ENCODE measurements at places on chromosomes 2 and 18.

GRCh38 chr18:57095884-57096283 is 51.0 kb upstream of the BOD1L2 start:
- no peak for DNase-seq

DNA sequence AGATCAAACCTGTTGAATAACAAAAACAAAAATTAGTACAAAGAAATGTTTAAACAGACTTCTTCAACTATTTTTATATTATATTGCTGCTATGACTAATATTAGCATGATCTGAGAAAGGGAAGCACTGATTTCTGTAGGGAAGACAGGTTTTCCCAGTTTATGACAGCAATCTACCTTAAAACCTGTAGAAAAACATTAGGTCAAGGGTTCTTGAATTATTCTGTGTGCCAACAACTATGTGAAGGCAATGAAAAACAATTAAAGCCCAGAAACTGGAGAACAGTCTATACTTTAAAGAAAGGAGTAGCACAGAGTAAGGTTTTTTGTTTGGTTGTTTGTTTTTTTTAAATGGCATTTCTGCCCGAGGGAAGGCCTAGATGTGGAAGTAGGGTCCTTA is 23.3 kb downstream of the PUM2 start:
- no peak for DNase-seq

GRCh38 chr2:158116936-158117335 is 15.3 kb downstream of the UPP2 start:
- DNase-seq: no peak

- no peak for DNase-seq
Measured at GRCh38 chr2:180343528-180344345, 336.6 kb upstream of the CWC22 start.

DNA sequence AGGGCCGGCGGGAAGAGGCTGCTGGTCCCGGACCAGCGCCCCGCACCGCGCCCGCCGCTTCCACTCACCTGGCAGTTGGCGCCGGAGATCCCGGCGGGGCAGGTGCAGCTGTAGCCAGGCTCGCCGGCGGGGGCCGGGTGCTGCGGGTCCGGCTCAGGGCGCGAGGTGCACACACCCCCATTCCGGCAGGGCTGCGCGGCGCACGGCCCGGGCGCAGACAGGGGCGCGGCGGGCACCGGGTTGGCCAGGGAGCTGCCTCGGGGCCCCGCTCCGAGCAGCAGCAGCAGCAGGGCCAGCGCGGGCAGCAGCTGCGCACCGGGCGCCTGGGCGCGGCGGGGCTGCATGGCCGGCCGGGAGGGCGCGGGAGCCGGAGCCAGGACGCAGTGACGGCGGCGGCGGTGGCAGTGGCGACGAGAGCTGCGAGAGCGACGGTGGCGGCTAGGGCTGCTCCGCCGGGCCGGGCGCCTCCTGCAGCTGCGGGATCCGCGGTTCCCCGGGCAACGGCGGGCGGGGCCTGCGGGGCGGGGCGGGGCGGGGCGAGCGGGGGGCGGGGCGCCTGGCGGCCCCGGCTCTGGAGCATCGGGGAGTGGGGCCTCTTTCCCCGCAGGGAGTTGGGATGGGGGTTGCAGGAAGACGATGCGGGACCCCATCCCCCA is at the start of gene DNER:
DNER (minus strand) TSS at position 476 of the 656 bp plus-strand sequence; CDS start at position 344, 132 bp downstream.
- DNase-seq: no peak

GRCh38 chr2:226835420-226835795 is 446 bp upstream of the RHBDD1 start:
- DNase-seq: peak; percentile 9

DNA sequence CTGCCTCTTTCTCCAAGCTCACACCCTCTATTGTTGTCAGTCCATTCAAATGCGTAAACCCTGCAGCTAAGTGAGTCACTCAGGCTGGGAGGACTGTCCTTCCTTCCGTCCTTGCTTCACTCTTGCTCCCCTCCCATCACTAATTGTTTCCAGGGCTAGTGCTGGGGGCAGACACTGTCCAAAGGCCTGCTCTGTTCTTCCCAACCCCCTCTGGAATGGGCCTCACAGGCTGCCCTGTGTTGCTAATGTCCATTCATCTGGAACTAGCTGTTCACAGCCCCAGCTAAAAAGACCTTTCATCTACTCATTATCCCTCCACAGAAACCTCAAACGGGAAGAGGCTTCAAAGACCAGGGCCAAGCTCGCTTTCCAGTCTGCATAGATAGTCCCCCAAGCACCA is 31.9 kb upstream of the NRP2 start:
- no peak for DNase-seq

DNA sequence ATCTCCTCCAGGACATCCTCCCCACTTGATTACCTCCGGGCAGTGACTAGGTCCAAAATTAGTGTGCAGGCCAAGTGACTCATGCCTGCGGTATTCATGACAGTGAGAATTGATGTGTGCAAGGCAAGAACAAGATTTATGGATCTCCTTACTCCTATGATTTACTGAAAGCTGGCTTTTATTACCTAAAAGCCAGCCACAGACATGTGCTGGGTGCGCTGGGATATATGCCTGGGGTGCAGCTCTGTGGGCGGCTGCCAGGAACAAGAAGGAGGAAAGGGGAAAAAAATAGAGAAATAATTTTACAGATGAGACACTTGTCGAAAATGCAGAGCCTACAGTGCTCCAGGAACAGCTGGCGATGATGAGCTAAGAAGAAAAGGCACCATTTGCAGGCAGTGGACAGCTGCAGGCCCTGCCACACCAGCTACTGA is 359.3 kb downstream of the CMPK2 start:
- no peak for DNase-seq

- no peak for DNase-seq
Measured at GRCh38 chr2:9032536-9033255, 29.2 kb upstream of the MBOAT2 start.

- no peak for DNase-seq
Measured at GRCh38 chr18:74654638-74655037, 57.0 kb downstream of the ZNF407 start.

- no peak for DNase-seq
Measured at GRCh38 chr2:85577386-85578242, at the start of gene VAMP8. Gene VAMP8, plus strand, starts transcription at chr2:85577586. Its CDS starts 61 bp downstream, at chr2:85577647.

DNA sequence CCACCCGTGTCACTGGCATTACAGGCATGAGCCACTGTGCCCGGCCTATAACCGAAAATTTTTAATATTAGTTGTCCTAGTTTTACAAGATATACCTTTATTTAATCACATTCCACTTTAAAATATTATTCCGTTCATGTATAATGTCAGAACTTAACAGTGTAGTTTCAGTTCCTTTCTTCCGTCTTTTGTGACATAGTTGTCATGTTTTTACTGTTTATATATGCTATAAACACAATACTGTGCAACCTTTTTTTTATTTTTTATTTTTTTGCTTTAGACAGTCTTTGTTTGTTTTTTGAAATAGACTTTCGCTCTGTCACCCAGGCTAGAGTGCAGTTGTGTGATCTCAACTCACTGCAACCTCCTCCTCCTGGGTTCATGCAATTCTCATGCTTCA is 129.5 kb upstream of the TTC27 start:
- DNase-seq: no peak

GRCh38 chr2:181677912-181678586 is 2.3 kb downstream of the NEUROD1 start:
- peak; percentile 22 for DNase-seq

DNA sequence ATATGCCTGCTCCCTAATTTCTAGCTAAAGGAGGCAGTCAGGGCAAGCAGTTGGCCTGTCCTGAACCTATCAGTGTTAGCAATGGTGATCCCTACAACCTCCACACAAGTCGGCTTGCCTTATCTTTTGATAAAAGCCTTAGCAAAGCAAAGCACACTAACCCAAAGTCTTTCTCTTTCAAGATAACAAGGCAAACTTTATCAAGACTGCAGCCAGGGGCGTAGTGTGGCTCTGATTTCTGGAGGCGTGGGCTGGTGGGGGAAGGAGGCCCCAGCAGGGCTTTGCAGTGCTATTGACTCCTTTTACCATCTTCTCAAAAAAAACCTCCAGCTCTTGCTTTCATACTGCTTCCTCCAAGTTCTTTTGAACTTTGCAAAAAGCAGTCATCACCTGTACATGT is 40.2 kb upstream of the LAMA1 start:
- DNase-seq: no peak

GRCh38 chr2:207216457-207216856 is 50.7 kb upstream of the KLF7 start:
- DNase-seq: no peak

All from stimulated activated CD8-positive, alpha-beta memory T cell treated with anti-CD3 and anti-CD28 coated beads, Interleukin-4, amount 100 ng/mL, for 1 hour (primary cell).